ENCODE measurements at places on chromosomes 1 and 21.

DNA sequence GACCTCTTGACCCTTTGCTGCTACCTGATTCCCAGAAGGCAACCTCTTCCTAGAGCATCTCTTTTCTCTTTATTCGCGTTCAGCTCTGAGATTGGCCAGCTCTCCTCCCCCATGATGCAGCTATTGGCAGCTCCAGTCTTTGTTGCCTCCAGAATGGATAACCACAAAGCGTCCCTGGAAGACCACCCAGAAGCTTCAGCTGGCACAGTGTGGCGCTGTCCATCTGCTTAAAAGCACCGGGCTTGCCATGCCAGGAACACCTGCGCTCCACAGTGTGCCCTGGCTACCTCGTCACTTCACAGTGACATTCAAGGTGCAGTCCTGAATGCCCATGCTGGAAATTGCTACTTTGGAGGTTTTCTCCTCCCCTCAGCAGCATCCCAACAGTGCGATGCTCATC is 353.9 kb downstream of the LMO4 start:
- no peak for DNase-seq

GRCh38 chr21:23601549-23601948 is 2005.7 kb downstream of the MRPL39 start:
- DNase-seq, result no peak

DNA sequence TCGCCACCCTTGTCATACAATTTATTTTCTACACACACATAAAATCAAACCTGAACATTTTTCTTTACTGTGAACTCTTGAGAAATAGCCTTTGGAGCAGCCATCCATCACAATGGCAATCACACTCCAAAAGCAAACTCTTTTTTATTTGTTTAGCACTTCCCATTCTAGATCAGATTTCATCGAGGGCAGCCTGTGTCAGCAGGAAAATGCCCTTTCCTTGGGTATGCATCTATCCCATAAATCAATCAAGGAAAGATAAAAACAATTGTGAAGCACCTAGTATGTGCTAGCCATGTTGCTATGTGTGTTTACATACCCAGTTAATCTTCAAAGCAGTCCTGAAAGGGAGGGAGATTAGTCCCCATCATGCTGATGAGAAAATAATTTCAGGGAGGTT is 484.1 kb upstream of the USP24 start:
- no peak for DNase-seq

GRCh38 chr21:46634966-46635323 is 529 bp upstream of the PRMT2 start:
- DNase-seq, result no peak

DNA sequence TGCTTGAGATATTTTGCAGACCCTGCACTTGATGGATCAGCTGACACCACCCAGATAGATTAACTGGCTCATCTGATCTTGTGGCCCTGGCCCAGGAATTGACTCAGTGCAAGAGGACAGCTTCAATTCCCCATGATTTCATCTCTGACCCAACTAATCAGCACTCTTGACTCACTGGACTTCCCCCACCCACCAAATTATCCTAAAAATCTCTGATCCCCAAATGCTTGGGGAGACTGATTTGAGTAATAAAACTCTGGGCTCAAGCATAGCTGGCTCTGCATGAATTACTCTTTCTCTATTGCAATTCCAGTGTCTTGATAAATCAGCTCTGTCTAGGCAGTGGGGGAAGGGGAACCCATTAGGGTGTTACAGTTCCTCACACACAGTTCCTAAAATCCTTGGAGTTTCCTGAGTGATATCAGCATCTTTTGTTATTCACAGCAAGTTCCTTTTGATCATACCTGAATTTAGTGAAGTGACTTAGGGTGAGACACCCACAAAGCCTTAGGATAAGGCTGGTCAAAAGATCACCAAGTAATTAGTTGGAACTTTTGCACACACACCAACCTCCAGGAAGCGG is 104.2 kb downstream of the COP1 start:
- no peak for DNase-seq

Measured in ascending aorta (tissue), 2 donors.